NCI-H774 (cell line): ENCODE measurements at places on chromosomes 2 and 18.

DNA sequence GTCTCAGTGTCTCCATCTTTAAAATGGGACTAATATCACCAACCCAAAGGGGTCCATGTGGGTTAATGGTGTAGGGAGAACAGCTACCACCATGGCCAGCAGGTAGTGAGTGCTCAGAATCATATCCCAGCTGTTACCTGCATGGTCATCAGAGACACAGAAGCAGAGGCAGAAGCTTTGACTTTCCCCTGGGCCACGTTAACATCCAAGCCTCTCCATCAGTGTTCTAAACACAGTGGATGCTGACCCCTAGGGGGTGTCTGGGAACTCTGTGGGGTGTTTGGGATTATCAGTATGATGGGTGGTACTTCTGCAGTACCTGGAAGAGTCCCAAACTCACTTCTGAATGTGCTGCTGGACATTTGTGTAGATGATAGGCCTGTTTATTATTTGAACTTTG is 93.6 kb downstream of the GYPC start:
- no peak for DNase-seq

GRCh38 chr18:35117951-35118411 is 76.8 kb downstream of the MAPRE2 start:
- no peak for DNase-seq

DNA sequence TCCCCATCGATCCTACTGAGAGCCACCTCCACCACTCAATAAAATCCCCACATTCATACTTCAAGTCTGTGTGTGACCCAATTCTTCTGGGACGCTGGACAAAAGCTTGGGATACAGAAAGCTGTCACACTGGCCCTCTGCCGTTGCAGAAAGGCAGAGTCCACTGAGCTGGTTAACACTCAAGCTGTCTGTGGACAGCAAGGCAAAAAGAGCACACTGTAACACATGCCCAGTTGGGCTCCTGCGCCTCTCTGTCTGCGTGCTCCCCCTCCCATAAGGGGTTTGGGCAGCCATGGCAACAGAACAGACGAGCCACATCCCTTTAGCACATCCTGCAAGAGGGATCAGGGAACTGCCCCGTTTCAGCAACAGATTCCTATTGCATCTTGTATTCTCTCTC is 106.9 kb upstream of the RGPD4 start:
- DNase-seq: no peak

GRCh38 chr2:198518935-198519334 is 714.5 kb downstream of the PLCL1 start:
- no peak for DNase-seq
